HT1080 (cell line): ENCODE measurements at places on chromosomes 7 and 10. TPM values are rescaled to one million over a fixed set of nuclear protein-coding genes. Genes with fewer than 3 reads are reported as not detected.

- no peak for DNase-seq
These were observed 45.5 kb upstream of the LRRN3 start for GRCh38 chr7:111045449-111045848.

GRCh38 chr10:118871244-118871865 is 116.6 kb upstream of the CACUL1 start:
- DNase-seq: no peak

GRCh38 chr7:149022756-149023360 is 5.4 kb downstream of the PDIA4 start:
- DNase-seq: no peak

DNA sequence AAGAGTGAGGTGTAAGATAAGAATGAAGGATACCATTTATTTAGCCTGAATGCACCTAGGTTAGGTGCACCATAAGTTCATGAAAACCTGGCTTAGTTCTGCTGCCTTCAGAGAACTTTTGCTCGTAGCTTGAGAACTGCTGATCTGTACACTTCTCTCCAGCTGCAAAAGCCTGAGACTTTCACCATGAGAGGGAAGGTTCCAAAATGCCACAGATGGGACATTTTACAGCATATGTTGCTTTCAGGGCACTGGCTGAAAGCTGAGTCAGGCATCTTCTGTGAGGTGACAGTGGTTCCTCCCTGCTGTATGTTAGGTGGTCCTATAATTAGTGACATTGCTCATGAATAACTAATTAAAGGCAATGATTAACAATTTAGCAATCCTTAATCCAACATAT is 298.3 kb downstream of the GALNT17 start:
- DNase-seq: no peak

Gene PCDH15
- 0.14 TPM in 1 of 2 replicates, not detected in the other for total RNA-seq

Gene ANKRD61
- total RNA-seq: 0.18 and 0.37 TPM in 2 replicates
